ENCODE measurements at places on chromosomes 7 and 10.
A peak's percentile ranks its signal among the peaks of the same experiment; 100 is the strongest.

GRCh38 chr10:28890121-28890950 lies 213.0 kb downstream of the BAMBI start:
- DNase-seq: no peak

- DNase-seq: no peak
Measured at GRCh38 chr10:123472606-123473005, 193.5 kb upstream of the GPR26 start.

DNA sequence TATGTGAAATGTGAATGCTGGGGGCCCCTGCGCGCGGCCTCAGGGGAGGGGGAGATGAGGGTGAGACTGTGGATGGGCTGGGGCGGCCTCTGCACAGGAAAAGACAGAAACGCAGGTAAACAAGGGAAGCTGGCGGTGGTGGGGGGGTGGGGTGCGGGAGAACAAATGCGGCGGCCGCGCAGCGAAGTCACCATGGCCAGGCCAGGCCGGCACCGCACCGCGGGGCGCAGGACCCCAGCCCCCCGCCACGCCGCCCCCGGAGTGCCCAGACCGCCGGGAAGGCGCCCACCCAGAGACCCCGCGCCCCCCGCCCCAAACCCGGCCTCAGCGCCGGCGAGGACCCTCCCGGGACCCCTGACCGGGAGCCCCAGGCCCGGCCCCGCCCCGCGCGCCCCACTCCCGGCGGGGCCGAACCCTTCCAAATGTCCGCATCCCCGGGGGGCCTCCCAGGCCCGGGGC lies 14.5 kb upstream of the DNAAF5 start:
- DNase-seq: no peak

DNA sequence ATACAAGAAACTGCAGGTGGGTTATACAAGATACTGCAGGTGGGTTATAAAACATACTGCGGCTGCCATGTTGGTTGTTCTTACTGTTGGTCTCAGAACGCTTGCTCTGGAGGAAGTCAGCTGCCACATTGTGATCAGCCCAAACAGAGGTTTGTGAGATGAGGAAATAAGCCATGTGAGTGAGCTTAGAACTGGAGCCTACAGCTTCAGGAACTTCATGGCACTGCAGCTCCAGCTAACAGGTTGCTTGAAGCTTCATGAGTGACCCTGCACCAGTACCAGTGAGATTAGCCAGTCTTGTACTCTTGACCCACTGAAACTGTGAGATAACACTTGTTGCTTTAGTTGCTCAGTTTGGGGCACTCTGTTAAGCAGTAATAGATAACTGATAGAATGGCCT lies 74.5 kb upstream of the PRKCQ start:
- DNase-seq: no peak

DNA sequence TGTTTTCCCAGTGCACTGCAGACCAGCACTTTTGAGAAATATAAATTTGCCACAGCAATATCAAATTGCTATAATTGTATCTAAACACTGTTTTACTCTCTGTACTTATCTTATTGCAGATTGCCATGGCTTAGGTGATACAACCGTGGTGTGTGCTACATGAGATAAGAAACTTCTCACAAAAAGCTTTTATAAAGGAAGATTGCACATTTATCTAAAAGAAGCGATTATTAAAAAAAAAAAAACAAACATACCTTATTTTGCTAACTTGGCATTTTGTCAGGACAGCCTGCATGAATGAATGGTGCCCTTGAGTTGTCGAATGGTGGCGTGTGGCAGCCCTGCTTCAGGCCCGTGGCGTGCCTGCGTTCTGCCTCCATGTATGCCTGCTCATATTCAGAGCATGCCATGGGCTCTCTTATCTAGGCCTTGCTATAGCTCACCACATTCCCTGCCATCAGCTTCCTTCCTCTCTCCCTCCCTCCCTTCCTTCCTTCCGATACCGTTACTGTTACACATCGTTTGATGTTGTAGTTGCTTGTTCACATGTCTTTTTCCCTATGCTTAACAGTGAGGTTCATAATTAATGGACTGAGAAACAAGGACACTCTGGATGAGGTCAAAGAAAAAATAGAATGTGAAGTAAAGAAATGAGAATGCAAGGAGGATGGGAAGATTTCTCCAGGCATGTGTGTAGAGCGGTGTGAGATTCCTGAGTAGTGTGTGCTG lies 34.9 kb downstream of the PRKAR2B start:
- DNase-seq: no peak

GRCh38 chr7:74554178-74554577 lies 100.5 kb downstream of the GTF2IRD1 start:
- DNase-seq: no peak

DNA sequence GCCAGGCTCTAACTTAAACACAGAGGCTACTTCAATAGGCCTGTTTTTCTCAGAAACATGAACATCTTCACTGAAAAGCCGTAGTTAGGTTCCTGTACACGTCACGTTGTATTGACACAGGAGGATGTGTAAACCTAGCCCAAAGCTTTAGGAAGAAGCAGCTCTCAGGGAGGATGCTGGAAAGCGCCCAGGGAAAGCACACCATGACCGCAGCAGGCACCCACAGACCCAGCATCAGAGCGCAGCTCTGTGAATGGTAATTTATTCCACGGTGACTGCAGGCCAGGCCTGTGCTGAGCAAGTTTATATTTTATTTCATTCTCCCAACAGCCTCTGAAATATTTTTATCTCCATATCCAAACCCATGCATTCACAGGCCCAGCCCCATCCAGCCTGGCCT lies 51.1 kb downstream of the ASB13 start:
- DNase-seq: no peak

DNA sequence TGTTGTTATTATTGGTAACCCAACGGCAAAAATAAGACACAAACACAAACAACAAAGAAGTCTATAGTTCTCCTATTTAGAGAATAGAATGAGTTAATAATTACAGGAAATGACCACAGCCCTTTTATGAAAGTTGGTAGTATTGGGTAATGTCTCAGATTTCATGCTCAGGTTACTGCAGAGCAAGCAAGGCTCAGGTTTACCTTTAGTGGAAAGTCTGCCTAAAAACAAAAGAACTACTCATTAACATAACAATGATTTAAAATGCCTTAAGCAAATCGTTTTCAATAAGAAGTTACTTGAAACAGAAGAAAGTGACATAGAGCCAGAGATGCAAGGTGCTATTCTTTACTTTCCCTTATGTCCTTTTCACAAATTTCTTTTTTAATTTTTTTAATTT lies 441.2 kb downstream of the PLXDC2 start:
- no peak for DNase-seq

GRCh38 chr10:71223347-71224058 lies 11.1 kb downstream of the UNC5B start:
- DNase-seq: no peak

DNA sequence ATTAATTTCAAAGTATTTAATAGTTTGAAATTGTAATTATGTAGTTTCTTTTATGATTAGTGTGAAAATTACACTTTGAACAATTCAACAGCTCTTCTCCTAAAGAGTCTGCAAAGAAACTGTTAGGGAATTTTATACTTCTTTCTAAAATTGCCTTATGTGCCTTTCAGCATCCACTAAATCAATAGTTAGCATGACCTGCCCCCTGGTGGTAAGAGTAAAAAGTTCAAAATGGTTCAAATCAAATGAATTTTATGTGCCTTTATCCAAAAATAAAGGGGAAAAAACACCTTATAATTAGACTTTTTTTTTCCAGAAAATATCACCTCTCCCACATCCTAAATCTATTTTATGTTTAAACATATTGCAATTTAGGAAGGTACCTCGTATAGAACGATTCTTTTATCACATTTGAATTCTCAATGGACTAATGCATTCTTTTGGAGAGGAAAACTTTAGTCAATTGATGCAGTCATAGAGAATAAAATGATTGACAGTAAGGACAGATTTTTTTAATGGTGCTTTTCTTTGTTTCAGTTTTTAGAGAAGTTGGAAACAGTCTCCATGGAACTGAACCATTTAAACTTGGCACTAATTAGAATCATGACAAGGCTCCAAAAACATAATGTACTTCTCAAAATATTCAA lies 163.7 kb downstream of the SEMA3D start:
- DNase-seq: peak; percentile 31

DNA sequence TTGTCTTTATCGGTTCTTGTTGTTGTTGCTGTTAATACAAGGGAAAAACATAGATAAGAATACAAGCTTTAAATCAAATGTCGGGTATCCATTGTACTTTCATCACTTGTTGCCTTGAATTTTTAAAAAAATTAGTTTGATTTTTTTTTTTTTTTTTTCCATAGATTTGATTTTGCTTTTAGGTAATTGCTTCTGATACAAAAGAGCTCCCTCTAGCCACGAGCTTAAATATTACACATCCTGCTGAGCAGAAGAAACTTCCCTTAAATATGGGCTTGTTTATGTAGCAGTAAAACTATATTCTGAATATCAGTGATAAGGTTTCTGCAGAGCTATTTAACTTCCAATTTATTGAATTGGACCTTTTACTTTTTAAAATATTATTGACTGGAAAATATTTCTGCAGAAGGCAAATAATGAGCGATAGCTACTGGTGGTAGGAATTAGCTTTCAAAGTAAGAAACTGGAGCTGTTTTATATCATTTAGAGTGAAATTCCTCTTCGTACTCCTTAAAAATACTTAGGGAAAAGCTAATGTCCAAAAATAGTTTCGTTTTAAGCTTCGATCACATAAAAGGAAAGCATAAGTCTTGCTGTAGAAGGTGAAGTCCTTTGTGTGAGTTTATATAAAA lies 216.9 kb downstream of the POLR1F start:
- DNase-seq: peak; percentile 4

DNA sequence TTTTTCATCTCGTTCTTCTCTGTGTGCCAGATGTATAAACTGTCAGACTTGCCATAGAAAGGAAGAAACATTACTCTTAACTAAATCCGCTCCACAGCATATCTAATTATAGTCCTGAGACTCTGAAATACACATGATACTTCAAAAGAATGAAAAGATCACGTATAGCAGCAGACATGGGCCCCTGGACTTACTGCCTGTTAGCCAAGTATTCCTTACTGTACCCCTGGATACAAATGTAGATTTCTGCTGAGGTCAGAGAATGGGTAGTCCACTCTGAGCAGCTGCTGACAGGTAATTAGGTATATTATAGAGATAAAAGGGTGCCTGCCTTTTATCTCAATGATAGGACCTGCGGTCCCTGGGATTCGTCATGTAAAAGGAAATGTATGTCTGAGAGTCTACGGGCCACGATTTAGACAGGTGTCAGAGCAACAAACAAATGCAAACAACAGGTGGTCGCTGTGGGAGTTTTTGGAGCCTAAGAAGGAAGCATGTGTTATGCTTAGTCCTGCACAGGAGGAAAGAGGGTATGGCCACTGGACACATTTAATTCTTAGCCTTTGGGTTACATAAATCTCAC lies 69.4 kb downstream of the VOPP1 start:
- no peak for DNase-seq

All from NCI-H2171 (cell line).